ENCODE measurements at places on chromosomes 6 and 20.
A peak's percentile ranks its signal among the peaks of the same experiment; 100 is the strongest.

- no peak for DNase-seq
Measured at GRCh38 chr6:18371010-18371409, 16.1 kb upstream of the RNF144B start.

DNA sequence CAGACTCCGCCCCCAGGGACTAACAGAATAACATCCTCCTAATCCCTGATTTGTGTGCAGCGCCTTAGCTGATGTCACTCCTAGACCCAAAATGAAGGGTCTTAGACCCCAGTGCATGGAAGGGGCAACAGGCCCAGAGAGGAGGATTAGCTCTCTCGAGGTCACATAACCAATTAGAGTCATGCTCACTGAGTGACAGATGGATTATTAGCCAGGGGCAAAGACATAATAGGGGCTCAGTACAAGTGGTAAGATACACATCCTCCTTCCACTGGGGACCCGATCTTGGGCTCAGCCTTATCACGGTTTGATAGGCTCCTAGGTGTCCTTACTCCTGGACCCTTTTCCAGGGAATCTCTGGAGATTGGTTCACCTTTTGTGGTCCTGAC, 858 bp downstream of the TP53INP2 start:
- DNase-seq, result no peak

GRCh38 chr20:62219992-62220665, at the start of gene HRH3:
TSS of gene HRH3 (minus strand) at chr20:62220278. CDS start at chr20:62219970, 308 bp downstream.
- DNase-seq, result peak; percentile 31

- DNase-seq, result no peak
Measured at GRCh38 chr20:61731363-61732181, 334.1 kb downstream of the TAF4 start.

- DNase-seq, result no peak
Measured at GRCh38 chr6:145865175-145865574, 50.6 kb upstream of the FBXO30 start.

GRCh38 chr20:6416371-6416770, 293.5 kb upstream of the FERMT1 start:
- DNase-seq, result no peak

GRCh38 chr6:100230953-100231316, 233.8 kb downstream of the SIM1 start:
- DNase-seq, result no peak

- peak; percentile 66 for DNase-seq
Measured at GRCh38 chr6:113433335-113433991, 423.7 kb upstream of the MARCKS start.

GRCh38 chr6:22368794-22369193, 72.0 kb upstream of the PRL start:
- no peak for DNase-seq

GRCh38 chr6:143973097-143973966, 34.7 kb downstream of the PLAGL1 start:
- DNase-seq, result no peak

DNA sequence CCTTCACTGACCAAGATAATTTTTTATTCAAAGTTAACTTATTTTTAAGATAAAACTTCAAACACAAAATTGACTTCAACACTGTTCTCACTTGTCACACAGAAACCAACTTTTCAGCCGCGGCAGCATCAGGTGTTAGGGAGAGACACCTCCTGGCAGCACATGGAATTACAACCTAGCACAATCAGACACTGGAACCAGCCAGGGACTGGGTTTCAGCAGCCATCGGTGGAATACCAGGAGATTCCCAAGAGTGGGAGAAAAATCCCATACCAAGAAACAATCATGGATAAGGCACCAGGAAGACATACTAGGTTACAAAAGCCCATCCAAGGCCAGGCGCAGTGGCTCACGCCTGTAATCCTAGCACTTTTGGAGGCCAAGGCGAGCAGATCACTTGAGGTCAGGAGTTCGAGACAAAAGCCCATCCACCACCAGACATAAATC, 70.0 kb downstream of the SNX5 start:
- DNase-seq, result peak; percentile 15

DNA sequence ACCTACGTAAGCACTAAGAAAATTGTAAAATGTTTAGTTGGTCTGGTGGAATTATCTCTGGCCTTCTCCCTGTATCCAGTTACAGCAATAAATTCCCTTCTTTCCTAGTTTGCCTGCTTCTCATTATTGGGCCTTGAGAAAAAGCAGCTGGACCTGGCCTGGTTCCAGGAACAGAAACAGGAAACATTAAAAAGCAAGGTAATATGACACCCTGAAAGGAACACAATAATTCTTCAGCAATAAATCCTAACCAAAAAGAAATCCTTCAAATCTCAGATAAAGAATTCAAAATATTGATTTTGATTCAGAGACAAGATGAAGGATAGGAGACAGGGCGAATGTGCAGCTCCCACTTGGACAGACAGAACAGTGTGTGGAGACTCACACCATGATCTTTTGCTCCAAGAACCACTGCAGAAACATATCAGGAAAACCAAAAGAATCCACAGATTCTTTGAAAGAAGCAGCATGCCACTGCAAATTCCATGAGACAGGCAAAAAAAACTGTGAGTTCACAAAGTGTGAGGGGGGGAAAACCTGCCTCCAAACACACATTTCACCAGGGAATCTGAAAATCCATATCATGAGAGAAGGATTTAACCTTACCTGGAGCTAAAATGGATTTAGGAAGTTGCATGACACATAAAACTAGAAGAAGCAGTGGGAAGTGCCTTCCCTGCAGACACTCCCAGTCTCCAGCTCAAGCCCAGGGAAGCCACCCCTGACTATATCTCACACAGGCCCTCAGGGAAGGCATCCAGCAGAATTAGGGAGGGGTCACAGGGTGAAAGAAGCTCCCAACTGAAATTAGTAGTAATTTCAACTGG, 28.9 kb downstream of the TREM1 start:
- no peak for DNase-seq

DNA sequence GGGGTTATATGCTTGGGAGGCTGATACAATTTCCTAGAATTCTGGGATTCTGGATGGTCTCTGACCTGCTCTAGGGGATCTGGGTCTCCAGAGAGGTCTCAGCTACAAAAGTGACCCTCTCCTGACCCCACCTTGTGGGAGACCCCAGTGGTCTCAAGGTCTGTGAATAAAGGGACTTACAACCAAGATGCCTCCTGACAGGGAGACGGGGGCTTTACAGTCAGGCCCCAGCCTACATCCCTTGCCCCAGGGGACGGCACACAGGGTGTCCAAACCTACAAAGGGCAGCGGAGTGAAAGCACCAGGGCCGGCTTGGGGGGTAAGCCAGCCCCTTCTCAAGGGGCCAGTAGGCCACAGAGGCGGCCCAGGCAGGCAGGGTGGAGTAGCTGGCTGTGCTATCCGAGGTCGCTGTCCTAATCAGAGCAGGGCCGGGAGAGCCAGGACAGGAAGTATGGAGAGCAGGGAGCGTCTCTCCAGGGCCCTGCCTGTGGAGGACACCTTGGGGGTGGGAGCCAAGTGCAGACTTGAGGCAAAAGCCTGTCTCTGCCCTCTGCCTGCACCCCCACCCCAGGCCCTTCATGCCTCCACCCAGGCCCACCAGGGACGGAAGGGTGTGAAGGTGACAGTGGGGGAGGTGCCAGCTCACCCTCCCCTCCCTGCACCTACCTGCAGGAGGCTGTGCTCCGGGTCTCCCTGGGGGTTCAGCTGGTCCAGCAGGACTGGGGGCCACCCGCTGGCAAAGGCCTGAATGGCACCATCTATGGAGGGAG, 3.5 kb downstream of the GFRA4 start:
- no peak for DNase-seq

DNA sequence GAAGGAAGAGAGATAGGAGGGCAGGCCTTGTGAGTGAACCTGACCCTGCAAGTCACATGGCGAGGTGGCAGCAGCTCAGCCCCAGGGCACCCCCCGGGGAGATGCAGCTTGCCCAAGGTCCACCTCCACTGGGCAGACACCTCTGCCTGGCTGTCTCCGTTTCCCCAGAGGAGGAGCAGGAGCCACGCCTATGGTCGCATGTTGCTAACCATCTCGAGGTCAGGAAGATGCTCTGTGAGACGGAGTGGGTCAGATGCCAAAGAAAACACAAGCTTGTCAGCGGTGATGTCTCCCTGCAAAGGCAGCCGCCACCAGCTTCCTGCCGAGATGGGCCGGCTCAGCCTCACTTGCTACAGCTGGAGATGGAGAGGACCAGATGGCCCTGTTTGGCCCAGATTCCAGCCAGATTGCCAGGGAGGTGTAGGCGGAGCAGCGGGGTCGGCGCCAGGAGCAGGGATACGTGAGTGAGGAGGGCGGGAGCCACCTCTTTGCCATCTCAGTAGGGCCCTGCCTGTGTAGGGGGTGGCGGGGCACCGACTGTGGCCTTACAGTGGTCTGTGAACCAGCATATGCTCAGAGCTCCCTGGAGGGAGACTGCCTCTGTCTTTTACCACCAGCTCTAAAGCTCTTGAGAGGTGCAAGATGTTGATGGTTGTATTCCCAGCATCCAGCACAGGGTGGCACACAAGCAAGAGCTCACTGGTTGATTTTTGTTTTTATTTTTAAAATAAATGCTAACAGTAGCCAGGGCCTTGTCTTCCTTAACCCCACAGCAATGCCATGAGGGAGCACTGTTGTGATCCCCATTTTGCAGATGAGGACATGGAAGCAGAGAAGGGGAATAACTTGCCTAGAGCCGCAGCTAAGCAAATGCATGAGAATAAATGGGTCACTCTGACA, 42.9 kb upstream of the FAM83D start:
- no peak for DNase-seq

- no peak for DNase-seq
Measured at GRCh38 chr6:46932526-46933319, 11.0 kb upstream of the ADGRF5 start.

DNA sequence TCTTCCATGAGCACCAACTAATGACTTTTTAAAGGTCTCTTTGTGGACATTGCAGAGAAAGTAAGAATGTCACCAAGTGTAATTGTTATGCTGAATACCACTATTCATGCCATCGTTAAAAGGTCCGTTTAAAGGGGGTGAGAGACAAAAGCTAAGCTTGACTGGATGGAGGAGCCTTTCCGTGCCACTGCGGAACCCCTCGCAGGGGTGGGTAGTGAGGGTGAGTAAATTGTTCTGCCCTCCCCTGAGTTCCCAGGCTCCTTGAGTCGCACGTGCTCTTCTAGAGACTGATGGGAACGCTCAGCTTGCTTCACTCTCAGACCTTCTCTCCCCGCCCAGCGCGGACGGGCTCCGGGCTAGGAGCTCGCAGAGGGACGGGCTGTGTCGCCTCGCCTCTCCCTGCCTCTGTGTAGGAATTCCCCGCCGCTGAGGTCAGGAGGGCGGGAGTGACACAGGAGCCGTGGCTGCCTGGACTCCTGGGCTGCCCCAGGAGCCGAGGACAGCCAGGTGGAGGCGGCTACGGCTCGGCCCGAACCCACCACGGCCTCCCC, 314.8 kb upstream of the QKI start:
- DNase-seq, result no peak

DNA sequence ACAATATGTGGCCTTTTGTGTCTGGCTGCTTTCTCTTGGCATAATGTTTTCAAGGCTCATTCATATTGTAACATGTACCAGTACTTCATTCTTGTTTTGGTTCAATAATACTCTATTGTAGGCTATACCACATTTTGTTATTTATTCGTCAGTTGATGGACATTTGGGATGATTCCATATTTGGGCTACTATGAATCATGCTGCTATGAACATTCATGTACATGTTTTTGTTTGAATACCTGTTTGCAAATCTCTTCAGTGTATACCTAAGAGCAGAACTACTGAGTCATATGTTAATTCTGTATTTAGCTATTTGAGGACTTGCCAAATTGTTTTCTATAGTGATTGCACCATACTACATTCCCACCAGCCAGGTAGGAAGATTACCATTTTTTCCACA, 259.9 kb downstream of the GMPR start:
- no peak for DNase-seq

DNA sequence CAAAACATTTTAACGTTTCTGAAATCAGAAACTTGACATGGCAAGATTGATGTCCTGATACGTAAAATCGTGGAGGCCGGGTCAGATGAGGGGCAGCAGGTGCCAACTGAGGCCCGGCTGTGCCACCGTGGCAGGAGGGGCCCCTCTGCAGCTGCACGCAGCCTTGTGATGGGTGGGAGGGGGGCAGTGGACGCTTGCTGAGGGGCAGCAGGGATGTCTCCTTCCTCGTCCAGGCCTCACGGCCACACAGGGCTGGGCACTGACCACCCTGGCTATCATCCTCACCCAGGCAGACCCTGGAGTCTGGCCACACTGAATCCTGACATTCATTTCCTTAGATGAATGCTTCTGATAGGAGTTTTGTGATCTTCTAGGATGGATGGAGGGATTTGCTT, 114.7 kb downstream of the ERMARD start:
- DNase-seq, result no peak

DNA sequence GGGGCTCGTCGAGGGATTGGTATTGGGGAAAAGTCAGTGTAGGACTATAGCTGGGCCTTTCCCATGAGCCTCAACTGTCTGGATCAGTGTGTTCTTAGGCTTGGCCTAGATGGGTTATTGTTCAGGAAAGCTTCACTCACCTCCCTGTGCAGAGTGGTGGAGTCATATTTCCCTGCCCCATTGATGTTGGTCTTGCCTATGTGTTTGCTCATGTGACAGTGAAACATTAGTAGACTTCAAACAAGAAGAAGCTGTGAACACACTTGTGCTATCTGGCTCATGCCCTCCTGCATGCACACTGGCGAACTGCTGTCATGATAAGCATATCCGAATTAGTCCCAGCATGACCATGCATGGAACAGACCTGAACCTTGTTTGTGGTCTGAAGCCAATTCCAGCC, 171.1 kb downstream of the DHX35 start:
- DNase-seq, result no peak

DNA sequence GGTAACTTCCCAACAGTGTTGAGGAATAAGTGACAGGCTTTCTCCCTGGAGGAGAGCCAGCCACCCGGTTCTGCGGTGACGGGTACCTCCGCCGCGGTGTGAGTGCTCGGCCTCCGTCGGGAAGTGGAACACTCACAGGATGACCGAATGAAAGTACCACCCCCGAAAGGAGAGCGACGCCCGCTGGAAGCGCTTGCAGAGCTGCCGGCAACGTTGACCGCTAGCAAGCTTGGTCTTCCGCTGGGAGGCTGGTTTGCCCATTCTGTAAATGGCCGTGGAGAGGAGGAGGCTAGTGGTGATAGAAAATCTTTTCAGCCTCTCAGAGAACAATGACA, 614 bp upstream of the TMEM242 start:
- DNase-seq, result peak; percentile 52

GRCh38 chr20:40497899-40498691, 190.9 kb downstream of the MAFB start:
- DNase-seq, result peak; percentile 96

GRCh38 chr6:152948150-152948768, 34.6 kb downstream of the FBXO5 start:
- DNase-seq, result peak; percentile 18
